ENCODE measurements at places on chromosomes 12 and 14.
A peak's percentile ranks its signal among the peaks of the same experiment; 100 is the strongest.

DNA sequence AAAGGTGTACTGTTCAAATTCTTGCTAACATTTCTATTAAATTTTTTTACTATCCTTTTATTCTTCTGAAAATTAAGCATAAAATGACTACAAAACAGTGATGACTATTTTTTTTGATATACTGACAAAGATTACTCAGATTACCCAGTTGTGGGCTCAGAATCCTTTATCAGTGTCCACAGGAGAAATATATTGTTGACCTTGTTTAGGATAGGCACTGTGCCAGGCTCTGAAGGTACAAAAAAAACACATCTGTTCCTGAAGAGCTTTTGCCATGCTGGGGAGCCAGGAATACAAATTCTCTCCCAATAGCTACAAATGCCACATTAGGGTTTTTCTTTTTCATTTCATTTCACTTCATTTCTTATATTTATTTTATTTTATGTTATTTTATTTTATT is 26.9 kb upstream of the GCH1 start:
- no peak overlapping the region for H3K4me3 ChIP-seq
- no peak overlapping the region for H3K27ac ChIP-seq
- H3K36me3 ChIP-seq: peaks cover 6% of the 10 kb centered on the region
- H3K27me3 ChIP-seq: no peaks in the 10 kb centered on the region

DNA sequence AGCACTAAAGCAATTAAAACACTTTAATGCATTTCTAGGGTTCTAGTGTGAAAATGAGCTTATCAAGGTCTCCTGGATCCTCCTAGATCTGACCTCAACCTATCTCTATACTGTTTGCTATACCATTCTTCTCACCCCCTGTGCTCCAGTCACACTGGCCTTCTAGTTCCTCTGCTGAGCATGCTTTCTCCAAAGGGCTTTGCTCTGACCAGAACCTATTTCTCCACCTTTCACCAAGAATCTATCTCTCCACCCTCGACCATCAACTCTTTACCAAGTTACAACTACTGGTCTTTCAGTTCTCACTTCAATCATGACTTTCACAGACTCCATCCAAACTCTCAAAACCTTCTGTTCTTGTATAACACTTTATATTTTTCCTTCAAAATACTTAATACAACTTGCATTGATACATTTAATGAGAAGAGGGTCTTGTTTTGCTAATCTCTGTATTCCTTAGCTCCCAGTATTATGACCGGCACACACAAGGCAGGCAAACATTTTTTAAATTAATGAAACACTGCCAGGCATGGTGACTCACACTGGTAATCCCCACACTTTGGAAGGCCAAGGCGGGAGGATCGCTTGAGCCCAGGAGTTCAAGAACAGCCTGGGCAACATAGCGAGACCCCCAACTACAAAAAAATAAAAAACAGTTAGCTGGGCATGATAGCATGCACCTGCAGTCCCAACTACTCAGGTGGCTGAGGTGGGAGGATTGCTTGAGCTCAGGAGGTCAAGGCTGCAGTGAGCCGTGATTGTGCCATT is 22.8 kb downstream of the PPP1R12A start:
- H3K27ac ChIP-seq: peak overlapping the region; percentile 1
- DNase-seq: no peak
- H3K36me3 ChIP-seq: peaks cover 11% of the 10 kb centered on the region
- no peaks in the 10 kb centered on the region for H3K27me3 ChIP-seq
- no peak overlapping the region for H3K4me3 ChIP-seq

DNA sequence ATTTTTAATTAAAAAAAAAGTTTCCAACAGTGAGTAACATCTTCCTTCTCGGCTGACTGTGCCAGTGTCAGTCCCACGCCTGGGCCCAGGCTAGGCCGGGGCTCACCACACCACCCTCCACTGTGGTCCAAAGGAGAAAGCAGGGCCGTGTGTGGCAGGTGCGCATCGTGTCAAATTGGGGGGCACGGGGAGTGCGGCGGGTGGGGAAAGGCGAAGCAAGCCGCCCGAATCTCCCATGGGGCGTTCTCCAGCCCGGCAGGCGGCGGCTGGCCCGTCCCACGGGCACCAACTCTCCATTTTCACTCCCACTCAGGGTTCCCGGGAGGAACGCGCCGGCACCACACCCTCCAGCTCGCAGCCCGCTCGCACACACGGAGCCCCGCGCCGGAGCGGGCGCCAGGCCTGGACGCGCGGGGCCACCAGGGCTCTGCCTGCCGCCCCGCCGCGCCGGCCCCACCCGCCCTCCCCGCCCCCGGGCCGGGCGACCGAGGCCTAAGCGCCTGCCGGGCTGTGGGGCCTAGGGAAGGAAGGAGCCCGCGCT is 604 bp downstream of the EEA1 start:
- DNase-seq: peak; percentile 65
- peaks cover 2% of the 10 kb centered on the region for H3K27me3 ChIP-seq
- H3K4me3 ChIP-seq: peak overlapping the region; percentile 77
- H3K27ac ChIP-seq: peak overlapping the region; percentile 86
- H3K4me1 ChIP-seq: peaks cover 23% of the 10 kb centered on the region
- peaks cover 8% of the 10 kb centered on the region for H3K36me3 ChIP-seq

DNA sequence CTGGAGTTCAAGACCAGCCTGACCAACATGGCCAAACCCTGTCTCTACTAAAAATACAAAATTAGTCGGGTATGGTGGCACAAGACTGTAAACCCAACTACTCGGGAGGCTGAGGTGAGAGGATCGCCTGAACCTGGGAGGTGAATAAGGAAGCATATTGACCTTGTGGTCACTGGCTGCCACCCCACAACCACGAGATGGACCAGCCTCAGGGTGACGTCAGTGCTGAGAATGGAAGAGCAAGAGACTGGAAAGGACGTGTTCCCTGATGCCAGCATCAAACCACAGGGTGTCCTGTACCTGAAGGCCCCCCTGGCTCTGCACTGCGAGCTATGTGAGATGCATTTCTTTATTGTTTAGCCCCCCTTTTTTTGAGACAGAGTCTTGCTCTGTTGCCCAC is 45.9 kb upstream of the BDKRB2 start:
- DNase-seq: peak; percentile 30
- H3K4me1 ChIP-seq: no peaks in the 10 kb centered on the region
- no peak overlapping the region for H3K27ac ChIP-seq

GRCh38 chr12:105418821-105419291 is 88.4 kb downstream of the C12orf75 start:
- H3K4me3 ChIP-seq: no peak overlapping the region
- peaks cover 2% of the 10 kb centered on the region for H3K27me3 ChIP-seq
- H3K4me1 ChIP-seq: peaks cover 2% of the 10 kb centered on the region
- DNase-seq: no peak
- H3K36me3 ChIP-seq: no peaks in the 10 kb centered on the region

GRCh38 chr14:73924337-73924736 is 25.6 kb downstream of the FAM161B start:
- DNase-seq: no peak
- H3K4me1 ChIP-seq: no peaks in the 10 kb centered on the region
- H3K27me3 ChIP-seq: no peaks in the 10 kb centered on the region
- H3K36me3 ChIP-seq: peaks cover 52% of the 10 kb centered on the region
- H3K4me3 ChIP-seq: no peak overlapping the region

DNA sequence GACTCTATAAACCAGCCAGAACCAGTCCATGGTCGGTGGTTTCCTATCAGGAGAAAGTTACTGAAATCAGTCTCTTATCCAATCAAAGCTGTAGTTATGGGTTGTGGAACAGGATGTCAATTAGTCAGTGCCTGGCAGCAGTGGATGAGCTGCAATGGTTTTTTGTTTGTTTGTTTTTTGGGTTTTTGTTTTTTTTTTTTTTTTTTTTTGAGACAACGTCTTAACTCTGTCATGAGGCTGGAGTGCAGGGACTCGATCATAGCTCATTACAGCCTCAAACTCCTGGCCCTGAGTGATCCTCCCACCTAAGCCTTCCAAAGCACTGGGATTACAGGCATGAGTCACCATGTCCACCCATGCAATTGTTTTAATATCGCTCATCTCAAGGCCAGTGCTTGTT is 113.3 kb upstream of the CAND1 start:
- no peaks in the 10 kb centered on the region for H3K4me1 ChIP-seq
- H3K27ac ChIP-seq: no peak overlapping the region
- peaks cover 12% of the 10 kb centered on the region for H3K27me3 ChIP-seq
- H3K36me3 ChIP-seq: no peaks in the 10 kb centered on the region
- no peak for DNase-seq
- no peak overlapping the region for H3K4me3 ChIP-seq

DNA sequence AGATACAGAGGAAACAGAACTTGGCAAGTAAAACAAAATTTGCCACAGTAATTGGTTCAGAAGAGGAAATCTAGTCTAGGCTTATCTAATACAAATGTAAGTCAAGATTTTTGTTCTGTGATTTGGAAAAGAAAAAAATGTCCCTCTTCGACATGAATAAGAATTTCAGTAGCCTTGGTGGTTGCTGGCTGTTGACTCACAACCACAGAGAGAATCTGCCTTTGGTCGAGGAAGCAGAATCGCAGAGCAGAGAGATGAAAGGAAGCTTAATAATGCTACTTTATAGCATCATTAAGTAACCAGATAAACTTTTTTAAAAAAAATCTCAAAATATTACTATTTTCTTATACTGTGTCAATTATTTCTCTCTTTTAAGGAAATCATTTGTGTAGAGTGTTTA is 1096.6 kb downstream of the FLRT2 start:
- H3K27me3 ChIP-seq: no peaks in the 10 kb centered on the region
- H3K27ac ChIP-seq: no peak overlapping the region
- no peak overlapping the region for H3K4me3 ChIP-seq
- H3K4me1 ChIP-seq: no peaks in the 10 kb centered on the region

DNA sequence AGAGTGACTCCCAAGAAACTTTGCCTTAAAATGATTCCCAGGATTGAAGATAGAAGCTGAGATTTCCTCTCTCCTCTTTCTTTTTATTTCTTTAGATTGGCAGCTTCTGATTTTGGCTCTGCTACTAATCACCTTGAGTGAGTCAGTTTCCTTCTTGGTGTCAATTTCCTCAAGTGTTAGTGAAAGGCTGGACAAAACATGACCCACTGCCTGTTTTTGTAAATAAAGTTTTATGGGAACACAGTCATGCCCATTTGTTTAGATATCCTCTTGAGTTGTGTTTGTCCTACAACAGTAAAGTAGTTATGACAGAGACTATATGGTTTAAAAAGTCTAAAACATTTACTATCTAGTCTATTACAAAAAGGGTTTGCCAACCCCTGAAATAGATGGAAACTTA is 227.2 kb upstream of the TBX3 start:
- no peak overlapping the region for H3K4me3 ChIP-seq
- DNase-seq: no peak
- H3K36me3 ChIP-seq: no peaks in the 10 kb centered on the region
- H3K27ac ChIP-seq: no peak overlapping the region
- H3K27me3 ChIP-seq: no peaks in the 10 kb centered on the region

DNA sequence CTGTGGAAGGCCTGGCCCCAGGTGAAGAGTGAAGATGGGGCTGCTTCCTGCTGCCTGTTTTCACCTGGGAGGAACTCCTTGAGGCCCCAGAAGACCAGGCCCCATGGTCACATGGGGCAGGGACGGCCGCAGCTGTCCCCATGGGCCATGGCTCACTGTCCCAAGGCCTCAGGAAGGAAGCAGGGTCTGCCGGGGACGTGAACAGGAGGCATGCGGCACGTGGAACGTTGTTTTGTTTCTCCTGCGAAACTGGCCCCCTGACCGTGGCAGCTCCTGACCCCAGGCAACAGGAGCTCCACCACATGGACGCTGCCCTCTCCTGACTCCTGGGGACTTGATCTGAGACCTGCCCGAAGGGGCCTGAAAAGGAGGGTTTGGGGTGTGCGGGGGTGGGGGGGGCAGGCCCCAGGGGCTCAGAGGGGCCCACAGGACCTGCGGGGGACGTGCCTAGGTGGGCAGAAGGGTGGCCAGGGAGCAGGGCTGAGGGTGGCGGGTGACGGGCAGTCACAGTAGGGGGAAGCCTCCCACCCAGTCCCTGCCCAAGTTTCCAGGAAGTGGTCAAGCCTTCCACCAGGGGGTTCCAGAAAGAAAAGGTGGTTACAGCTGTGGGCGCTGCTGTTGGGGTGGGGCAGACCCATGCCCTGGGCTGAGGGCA is 41.4 kb downstream of the LRCOL1 start:
- H3K36me3 ChIP-seq: no peaks in the 10 kb centered on the region
- DNase-seq: no peak
- H3K27me3 ChIP-seq: no peaks in the 10 kb centered on the region
- H3K4me1 ChIP-seq: peaks cover 4% of the 10 kb centered on the region
- no peak overlapping the region for H3K4me3 ChIP-seq

DNA sequence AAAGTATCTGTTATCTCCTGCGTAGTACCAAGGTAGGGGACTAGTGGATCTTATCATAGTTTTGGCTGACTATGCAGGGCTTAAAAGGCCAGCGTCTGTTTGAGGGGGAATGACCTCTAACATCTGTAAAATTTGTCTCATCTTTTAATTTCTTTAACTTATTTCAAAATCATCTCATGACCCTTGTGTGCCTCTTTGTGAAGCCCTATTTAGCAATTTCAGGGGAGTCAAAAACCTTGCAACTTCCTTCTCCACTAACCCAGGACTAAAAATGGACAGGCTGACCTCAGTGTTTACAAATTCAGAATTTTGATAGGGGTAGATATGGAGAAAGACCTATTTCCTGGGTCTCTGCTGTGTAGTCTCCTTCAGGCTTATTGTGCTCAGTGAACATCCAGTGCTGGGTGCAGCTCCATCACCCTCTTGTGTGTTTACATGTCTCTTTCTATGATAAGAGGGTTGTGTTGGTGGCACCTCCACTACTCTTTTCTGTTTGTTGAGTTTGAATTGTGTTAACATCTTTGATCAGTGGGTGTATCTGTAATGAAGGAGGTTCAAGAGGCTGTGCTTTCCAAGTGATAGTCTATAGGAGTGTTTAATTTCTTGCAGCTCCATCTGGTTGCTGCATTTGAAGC is 14.3 kb downstream of the NECAP1 start:
- H3K4me1 ChIP-seq: peaks cover 9% of the 10 kb centered on the region
- no peak for DNase-seq
- no peak overlapping the region for H3K27ac ChIP-seq
- peaks cover 75% of the 10 kb centered on the region for H3K36me3 ChIP-seq

GRCh38 chr14:77646907-77647306 is 30.5 kb upstream of the SPTLC2 start:
- H3K27ac ChIP-seq: no peak overlapping the region
- H3K4me3 ChIP-seq: no peak overlapping the region
- H3K27me3 ChIP-seq: peaks cover 5% of the 10 kb centered on the region
- peaks cover 2% of the 10 kb centered on the region for H3K36me3 ChIP-seq

GRCh38 chr12:116765271-116765670 is 27.2 kb downstream of the RNFT2 start:
- DNase-seq: no peak
- peaks cover 2% of the 10 kb centered on the region for H3K36me3 ChIP-seq
- no peaks in the 10 kb centered on the region for H3K27me3 ChIP-seq
- no peak overlapping the region for H3K4me3 ChIP-seq

DNA sequence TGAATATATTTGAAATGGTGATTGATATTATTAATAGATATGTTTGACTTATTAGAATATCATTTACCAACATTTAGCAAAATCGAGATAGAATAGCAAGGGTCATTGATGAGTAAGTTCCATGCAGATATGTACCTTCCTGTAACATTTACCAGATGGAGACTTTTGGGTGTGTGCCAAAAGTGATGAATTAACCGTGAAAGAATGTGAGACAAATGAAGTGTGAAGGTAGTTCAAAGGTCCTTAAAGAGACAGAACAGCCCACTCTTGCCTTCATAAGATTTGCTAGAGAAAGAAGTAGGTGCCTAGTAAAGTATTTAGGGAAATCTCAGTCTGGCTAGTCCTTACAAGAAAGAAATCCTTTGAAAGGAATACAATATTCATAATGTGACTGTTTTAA is 45.5 kb downstream of the FGD4 start:
- H3K4me1 ChIP-seq: peaks cover 5% of the 10 kb centered on the region
- H3K4me3 ChIP-seq: no peak overlapping the region
- no peak overlapping the region for H3K27ac ChIP-seq

GRCh38 chr14:104665114-104665656 is 24.2 kb upstream of the INF2 start:
- H3K4me1 ChIP-seq: peaks cover 21% of the 10 kb centered on the region
- no peak overlapping the region for H3K27ac ChIP-seq
- peaks cover 5% of the 10 kb centered on the region for H3K36me3 ChIP-seq
- DNase-seq: no peak
- H3K27me3 ChIP-seq: peaks cover 52% of the 10 kb centered on the region

Measured in activated CD8-positive, alpha-beta memory T cell treated with anti-CD3 and anti-CD28 coated beads, Interleukin-2, amount 10 ng/mL, durations not matched to agents 7 days and 5 days (primary cell).